ENCODE measurements at places on chromosomes 1 and 21. TPM values are rescaled to one million over a fixed set of nuclear protein-coding genes. Genes with fewer than 3 reads are reported as not detected.

DNA sequence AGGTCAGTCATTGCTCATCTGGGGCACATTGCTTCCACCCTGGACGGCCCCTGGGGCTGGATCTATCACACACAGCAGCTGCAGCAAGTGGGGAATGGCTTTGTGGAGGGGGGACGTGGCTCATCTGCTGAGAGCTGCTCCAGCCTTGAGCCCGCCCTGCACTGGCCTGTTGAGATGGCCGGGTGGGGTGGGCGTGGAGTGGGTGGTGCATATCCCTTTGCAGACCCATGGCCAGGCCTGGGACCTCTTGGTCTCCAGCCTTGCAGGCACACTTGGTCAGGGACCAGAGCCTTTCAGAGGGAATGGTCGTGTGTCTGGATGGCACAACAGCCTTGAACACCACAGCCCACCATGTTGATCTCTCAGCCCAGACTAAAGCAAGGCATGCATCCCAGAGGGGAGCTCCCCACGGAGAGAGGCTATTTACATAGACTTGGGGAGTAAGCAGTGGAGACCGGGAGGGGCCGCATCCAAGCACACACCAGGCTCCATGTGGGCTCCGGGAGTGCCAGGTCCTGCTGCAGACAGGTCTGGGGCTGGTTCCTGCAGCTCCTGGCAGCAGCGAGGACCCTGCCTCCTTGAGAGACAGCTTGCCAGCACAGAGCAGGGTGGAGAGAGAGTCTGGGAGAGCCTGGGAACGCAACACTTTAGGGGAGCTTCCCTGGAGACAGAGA is 52.8 kb upstream of the SELENON start:
- no peak for DNase-seq

- no peak for DNase-seq
Observed at GRCh38 chr1:18953731-18954231, 2.7 kb downstream of the IFFO2 start.

DNA sequence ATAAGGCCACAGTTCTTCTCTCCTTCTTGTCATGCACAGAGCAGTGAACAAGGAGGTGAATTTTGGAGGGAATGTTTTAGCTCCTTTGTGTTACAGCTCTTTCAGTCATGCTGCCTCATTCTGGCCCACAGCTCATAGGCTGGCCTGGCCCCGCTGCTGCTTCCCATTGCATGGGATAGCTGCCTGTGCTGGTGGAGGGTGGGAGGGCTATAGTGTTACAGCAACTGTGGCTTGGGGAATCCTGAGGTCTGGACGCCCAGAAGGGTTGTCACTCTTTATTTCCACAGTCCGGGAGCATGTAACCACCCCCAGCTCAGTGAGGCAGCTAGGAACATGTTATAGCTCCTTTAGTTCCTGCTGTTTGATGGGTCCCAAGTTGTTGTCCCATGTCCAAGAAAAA is 210.3 kb downstream of the AMY1C start:
- DNase-seq = no peak

DNA sequence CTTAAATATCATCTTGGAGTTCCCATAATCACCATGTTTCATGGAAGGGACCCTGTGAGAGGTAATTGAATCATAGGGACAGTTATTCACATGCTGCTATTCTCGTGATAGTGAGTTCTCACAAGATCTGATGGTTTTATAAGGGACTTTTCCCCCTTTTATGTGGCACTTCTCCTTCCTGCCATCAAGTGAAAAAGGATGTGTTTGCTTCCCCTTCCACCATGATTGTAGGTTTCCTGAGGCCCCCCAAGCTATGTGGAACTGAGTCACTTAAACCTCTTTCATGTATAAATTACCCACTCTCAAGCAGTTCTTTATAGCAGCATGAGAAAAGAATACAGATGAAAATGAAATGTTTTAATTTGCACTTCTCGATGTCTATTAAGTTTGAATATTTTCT is 112.0 kb downstream of the ZNF648 start:
- no peak for DNase-seq

GRCh38 chr1:30061292-30062220 is 661.8 kb downstream of the MATN1 start:
- DNase-seq = no peak

DNA sequence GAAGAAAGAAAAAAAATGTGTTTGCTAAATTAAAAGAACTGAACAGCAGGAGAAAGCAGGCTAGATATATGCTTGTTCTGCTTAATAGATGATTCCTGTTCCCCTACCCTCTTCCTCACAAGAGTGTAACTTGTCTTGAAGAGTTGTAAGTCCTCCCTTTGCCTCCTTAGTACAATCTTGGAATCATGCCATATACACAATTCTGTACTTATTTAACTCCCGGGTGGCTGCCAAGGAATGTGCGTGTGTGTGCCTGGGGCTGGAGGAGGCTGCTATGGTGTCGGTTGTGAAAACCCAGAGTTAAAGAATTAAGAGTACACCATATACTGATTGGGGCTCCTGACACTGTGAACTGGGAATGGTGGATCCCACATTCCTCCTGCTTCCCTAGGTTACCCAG is 194.2 kb downstream of the SIPA1L2 start:
- no peak for DNase-seq

DNA sequence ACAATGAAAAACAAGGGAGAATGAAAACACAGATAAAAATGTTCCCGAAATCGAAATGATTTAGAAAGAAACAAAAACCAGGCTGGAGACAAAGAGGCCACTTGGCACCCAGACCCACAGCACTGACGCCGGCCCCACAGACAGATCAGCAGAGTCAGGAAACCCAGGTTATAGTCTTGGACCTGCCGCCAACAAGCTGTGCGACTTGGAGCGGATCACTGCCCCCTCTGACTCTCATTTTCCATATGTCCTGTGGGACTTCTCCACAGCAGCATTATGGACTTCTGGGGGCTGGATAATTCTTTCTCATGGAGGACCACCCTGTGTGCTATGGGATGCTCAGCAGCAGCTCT is 72.4 kb downstream of the MATN1 start:
- no peak for DNase-seq

- no peak for DNase-seq
Observed at GRCh38 chr1:161994175-161994668, 29.4 kb downstream of the OLFML2B start.

GRCh38 chr1:161739865-161740566 is 9.6 kb upstream of the DUSP12 start:
- DNase-seq = no peak

GRCh38 chr1:11434926-11435325 is 44.0 kb upstream of the DISP3 start:
- no peak for DNase-seq

DNA sequence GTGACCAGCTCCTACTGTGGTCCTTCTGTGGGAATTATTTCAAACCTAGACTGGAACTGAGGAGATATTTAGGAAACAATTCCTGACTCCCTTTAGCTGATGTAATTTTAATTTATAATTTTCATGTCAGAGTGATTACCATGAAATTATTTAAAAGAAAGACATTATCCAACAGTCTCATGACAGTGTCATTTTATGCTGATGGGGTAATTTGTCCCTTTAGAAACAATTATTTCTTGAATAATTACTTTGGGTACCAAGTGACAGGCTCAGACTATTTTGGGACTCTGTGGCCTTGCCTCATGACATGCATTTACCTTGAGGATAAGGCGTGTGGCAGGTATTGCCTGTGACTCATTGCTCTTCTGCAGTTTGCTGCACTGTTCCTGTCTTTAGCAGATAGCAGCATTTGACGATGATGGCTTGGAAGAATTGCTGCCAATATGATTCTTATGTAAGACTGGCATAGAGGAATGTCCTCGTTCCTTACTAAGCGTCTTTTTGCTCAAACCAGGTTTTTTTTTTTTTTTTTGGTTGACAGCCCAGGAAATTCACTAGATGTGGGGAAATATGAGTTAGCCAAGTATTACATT is 206.0 kb upstream of the HMCN1 start:
- no peak for DNase-seq

- DNase-seq = no peak
Observed at GRCh38 chr1:99763956-99764355, 2.5 kb downstream of the FRRS1 start.

DNA sequence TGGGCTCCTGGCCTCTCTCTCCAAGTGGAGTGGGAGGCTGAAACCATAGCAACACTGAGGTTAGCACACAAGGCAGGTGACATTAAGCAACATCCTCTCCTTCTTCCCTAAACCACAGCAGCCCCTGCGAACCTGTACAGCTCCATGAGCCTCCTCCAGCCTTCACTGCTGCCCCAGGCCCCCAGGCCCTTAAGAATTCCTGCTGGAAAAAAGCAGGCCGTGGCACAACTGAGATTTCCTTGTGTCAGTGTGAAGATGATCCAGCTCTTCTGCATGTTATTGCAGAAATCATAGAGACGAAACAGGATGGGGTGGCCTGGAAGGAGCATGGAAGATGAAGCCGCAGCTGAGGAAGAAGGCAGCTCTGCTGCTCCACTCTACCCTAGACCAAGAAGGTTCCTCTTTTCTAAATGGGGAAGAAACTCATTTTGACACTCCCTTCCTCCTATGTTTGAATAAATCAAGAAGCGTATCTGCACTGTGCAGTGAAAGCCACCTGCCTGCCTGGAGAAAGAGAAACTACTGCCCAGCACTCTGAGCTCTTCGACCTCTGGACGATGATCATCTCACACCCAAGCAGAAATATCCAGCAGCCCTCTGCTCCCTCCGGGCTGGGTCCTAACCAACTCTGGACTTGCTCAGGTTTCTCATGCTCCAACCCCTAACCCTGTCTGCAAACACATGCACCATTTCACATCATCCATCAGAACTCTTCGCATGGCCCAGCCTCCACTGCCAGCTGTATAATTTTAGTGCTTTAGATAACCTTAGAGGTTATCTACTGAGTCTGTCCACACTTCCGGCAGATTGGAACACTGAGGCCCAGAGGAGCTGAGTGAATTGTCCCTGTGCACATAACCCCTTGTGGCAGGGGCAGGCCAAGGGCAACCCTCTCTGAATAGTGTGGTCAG is 20.7 kb downstream of the SH3BP5L start:
- DNase-seq = no peak

- no peak for DNase-seq
Observed at GRCh38 chr1:13775916-13776315, 75.9 kb downstream of the PRDM2 start.

- DNase-seq = no peak
Observed at GRCh38 chr1:51861669-51862068, 16.9 kb downstream of the NRDC start.

DNA sequence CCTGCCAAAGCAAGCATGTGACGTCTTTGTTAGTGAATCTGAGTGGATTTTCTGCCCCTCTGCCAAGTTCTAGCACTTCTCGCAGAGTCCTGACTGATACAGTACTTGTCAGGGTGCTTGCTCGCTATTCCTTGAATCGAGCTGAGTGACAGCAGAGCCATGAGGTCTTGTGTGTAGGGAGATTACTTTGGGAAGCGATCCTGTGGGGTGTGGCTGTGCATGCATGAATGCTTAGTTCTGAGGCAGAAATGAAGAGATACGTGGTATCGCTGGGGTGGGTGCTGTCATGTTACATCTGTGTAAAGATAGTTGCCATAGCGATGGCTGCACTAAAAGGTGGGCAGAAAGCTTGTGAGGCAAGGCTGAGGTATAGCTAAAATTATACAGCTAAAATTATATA is 19.3 kb upstream of the DNAJC28 start:
- DNase-seq = no peak

GRCh38 chr1:229822026-229822425 is 196.0 kb downstream of the URB2 start:
- no peak for DNase-seq

DNA sequence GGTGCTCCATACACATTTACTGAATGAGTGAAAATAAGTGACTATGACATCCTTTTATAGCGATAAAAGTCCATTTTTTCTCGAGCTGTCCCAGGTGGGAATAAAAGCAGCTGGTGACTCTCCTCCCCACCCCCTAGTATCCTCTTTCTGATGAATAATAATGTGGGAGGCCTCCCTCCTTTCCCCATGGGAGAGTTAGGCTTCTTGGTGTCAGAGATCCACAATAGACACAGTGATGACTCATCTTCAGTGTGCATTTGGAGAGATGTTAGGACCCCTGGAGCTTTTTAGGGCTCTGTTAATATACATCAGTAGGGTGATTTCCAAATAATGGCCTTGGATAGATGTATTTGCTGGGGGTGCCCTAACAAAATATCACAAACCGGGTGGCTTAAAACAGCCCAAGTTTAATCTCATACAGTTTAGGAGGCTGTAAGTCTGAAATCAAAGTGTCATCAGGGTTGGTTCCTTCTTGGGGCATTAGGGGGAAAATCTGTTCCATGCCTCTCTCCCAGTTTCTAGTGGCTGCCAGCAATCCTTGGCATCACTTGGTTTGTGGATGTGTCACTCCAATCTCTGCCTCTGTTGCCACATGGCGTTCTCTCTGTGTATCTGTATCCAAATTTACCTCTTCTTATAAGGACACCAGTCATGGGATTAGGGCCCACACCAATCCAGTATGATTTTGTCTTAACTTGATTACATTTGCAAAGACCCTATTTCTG is 4.4 kb upstream of the PHC2 start:
- no peak for DNase-seq

- no peak for DNase-seq
Observed at GRCh38 chr1:204261746-204262505, 48.1 kb upstream of the GOLT1A start.

Gene IL19
- total RNA-seq = not detected

Gene GBP4
- total RNA-seq = 120 TPM

Gene MAN1C1
- total RNA-seq = 31.1 TPM

Gene OPRD1
- total RNA-seq = not detected

Gene CDC7
- total RNA-seq = 34.7 TPM

Gene CD84
- total RNA-seq = 14.7 TPM

Gene KCNE2
- not detected for total RNA-seq

Gene KIAA0040
- 67.1 TPM for total RNA-seq

Gene RIMS3
- total RNA-seq = 5.4 TPM

Gene MCOLN3
- 3.1 TPM for total RNA-seq

Gene FCRL5
- total RNA-seq = not detected

All from activated CD4-positive, alpha-beta T cell treated with anti-CD3 and anti-CD28 coated beads, Interleukin-2, amount 10 ng/mL, durations not matched to agents 7 days and 5 days (primary cell).